Aorta (tissue), 5 donors: ENCODE measurements at places on chromosomes 2 and 18. TPM values are rescaled to one million over a fixed set of nuclear protein-coding genes. Genes with fewer than 3 reads are reported as not detected.

Gene PSMA8
- polyA plus RNA-seq = not detected

Gene FKBP1B
- polyA plus RNA-seq = 24.8 TPM

Gene DHRS9
- 1.00 TPM for polyA plus RNA-seq

Gene STAT4
- polyA plus RNA-seq = 2.2 TPM

- no peak for DNase-seq
Measured at GRCh38 chr18:47510831-47511230, 259.4 kb upstream of the SKOR2 start.

- no peak for DNase-seq
Measured at GRCh38 chr2:98505311-98505808, 60.7 kb downstream of the INPP4A start.

GRCh38 chr2:33158482-33159003 is 211.8 kb downstream of the LTBP1 start:
- no peak for DNase-seq

DNA sequence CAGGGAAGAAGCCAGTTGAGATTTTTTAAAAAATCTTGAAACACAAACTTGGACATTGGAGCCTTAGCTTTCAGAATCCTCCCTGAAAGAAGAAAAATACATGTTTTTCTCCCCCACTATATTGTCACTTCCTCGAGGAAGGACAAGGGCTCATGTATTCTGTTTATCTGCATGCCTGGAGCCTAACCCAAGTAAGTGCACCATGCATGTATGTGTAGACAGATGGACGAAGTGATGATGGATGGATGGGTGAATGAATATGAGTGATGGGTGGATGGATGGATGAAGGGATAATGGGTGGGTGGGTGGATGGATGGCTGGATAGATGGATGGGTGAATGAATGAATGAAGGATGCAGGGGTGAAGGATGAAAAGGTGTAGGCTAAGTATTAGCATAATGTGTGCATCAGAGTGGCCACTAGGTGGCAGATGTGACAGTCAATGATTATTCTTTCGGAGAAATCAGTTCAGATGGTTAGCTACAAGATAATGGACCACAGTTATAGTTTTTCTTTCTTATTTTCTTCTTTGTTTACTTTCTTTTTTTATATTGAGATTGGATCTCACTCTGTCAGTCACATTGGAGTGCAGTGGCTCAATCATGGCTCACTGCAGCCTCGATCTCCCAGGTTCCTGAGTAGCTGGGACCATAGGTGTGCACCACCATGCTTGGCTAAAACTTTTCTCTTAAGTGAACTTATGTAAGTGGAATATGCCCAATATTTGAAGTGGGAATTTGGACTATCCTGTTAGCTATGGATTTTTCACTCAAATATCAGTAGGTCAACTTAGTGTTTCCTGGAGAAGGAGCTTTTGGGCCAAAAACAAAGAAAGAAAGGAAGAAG is 18.5 kb upstream of the CCDC93 start:
- DNase-seq = no peak

DNA sequence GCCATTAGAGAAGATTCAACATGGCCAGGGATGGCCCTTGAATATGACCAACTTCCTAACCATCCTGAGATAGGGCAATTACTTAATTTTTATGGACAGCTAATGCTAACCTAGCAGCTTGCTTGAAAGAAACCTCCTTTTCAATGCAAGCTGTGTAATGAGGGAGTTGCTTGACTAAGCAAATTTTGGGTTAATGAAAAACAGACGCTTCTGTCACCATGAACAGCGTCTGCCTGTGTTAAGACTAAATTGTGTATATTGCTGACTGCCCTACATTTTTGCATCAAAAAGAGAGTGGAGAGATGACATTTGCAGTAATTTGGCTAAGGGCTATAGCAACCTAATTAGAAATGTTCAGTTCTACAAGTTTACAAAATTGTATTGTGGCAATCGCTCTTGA is 319.2 kb upstream of the LRATD1 start:
- no peak for DNase-seq
